Activated T-cell treated with anti-CD3 and anti-CD28 coated beads, Interleukin-2, amount 50 U/mL, for 4 hours (primary cell): ENCODE measurements at places on chromosomes 1 and 21. TPM values are rescaled to one million over a fixed set of nuclear protein-coding genes. Genes with fewer than 3 reads are reported as not detected.

The VASH2 gene
- 0.58 TPM for total RNA-seq

The SPRR2E gene
- not detected for total RNA-seq

The ATP6V0B gene
- 210 TPM for total RNA-seq

The C1orf210 gene
- not detected for total RNA-seq

The BECN2 gene
- not detected for total RNA-seq

The GCSAML gene
- total RNA-seq: 0.05 TPM

The IRF2BP2 gene
- 69.3 TPM for total RNA-seq

The FCMR gene
- 41.7 TPM for total RNA-seq

- no peak for DNase-seq
Measured at GRCh38 chr1:38092256-38092655, 45.7 kb upstream of the POU3F1 start.

DNA sequence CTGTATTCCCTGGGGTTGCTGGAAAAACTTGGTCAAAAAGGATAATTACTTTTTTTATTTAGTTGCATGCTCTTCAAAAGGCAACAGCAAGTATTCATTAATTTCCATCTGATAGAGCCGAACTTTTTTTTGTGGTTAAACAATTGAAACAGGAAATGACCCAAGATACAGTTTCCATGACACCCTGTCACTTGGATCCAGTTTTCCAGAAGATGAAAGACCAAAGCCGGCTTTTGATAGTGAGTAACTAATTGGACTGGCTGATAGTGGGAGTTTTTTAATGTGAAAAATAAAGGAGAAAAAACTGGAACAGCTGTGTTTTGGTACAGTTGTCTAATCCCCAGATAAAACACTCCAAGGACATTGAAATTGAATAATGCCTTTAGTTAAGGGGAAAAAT lies 33.0 kb downstream of the CACHD1 start:
- DNase-seq: no peak

- no peak for DNase-seq
Measured at GRCh38 chr1:84771895-84772294, 81.6 kb upstream of the SSX2IP start.

GRCh38 chr1:7422081-7422480 lies 349.0 kb upstream of the VAMP3 start:
- no peak for DNase-seq

- DNase-seq: no peak
Measured at GRCh38 chr21:46482846-46483231, 24.1 kb downstream of the DIP2A start.

DNA sequence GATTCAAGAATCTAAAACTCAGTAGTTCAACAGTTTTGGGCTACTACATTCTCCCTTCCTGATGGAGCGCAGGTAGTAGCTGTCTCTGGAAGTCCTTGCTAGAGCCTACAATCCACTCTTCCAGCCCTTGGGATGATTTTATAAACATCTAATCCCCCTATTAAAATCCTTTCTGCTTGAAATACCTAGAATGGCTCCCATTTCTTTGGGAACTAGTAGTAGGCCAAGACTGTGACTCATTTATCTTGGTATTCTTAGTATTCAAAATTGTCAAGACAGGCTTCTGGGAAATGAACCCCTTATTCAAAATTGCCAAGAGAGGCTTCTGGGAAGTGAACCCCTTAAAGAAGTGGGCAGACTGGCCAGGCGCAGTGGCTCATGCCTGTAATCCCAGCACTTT lies 142.5 kb upstream of the FGGY start:
- no peak for DNase-seq

- no peak for DNase-seq
Measured at GRCh38 chr1:246428542-246429308, 78.4 kb downstream of the SMYD3 start.

GRCh38 chr21:45507523-45507875 lies 34.7 kb downstream of the SLC19A1 start:
- no peak for DNase-seq

- no peak for DNase-seq
Measured at GRCh38 chr1:203842559-203842876, 18.9 kb upstream of the SNRPE start.

- DNase-seq: no peak
Measured at GRCh38 chr1:22509815-22510214, 53.5 kb upstream of the EPHA8 start.

DNA sequence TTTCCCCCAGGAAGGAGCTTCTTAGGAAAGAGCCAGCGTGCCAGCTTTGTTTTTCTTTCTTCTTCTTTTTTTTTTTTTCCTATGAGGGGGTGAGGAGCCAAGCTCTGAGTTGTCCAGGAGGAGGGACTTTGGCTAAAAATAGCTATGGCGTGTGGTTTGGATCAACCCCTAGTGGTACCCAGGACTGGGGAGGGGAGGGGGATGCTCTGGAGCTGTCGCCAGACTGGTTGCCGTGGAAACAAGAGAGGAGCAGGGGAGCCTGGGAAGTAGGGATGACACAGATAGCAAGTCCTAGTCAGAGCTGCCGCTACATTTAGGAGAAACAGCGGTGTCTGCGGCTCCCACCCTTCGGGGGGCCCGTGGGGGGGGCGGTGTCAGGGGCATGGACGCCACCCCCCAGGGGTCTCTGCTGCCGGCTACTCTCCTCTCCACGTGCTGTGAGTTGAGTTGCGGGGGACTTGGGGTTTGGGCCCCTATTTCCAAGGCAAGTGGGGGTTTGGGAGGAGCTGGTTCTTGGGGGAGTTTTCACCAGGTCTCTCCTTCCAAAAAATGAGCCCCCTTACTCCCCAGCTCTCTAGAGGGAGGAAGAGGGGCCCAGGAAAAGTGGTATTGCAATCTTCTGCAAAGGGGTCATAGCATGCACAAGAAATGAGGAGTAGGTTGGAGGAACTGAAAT lies at the start of gene KCNJ9:
KCNJ9 (plus strand) TSS at position 278 of the 676 bp plus-strand sequence. CDS start 2,493 bp downstream, outside the sequence.
- DNase-seq: no peak

GRCh38 chr21:33203371-33203724 lies 26.4 kb upstream of the IFNAR2 start:
- DNase-seq: no peak

- no peak for DNase-seq
Measured at GRCh38 chr1:23200883-23201282, 16.4 kb downstream of the HTR1D start.

DNA sequence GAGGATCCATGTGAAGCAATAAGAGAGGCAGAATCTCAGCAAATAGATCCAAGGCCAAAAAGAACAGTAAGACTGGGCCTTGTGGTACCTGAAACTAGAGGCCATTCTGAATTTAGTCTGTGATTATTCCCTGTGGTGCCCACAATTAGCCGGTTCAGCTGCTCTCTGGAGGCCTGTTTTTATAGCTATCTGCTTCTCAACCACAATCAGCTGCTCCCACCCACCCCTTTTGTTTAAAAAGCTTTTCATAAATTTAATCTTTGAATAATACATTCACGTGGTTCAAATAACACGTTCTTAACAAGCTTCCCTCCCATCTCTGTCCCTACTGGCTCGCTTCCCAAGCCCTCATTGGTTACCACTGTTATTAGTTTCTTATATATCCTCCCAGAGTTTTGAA lies 18.0 kb downstream of the UBE2T start:
- DNase-seq: no peak

- DNase-seq: no peak
Measured at GRCh38 chr1:180243517-180244221, 13.6 kb downstream of the LHX4 start.

DNA sequence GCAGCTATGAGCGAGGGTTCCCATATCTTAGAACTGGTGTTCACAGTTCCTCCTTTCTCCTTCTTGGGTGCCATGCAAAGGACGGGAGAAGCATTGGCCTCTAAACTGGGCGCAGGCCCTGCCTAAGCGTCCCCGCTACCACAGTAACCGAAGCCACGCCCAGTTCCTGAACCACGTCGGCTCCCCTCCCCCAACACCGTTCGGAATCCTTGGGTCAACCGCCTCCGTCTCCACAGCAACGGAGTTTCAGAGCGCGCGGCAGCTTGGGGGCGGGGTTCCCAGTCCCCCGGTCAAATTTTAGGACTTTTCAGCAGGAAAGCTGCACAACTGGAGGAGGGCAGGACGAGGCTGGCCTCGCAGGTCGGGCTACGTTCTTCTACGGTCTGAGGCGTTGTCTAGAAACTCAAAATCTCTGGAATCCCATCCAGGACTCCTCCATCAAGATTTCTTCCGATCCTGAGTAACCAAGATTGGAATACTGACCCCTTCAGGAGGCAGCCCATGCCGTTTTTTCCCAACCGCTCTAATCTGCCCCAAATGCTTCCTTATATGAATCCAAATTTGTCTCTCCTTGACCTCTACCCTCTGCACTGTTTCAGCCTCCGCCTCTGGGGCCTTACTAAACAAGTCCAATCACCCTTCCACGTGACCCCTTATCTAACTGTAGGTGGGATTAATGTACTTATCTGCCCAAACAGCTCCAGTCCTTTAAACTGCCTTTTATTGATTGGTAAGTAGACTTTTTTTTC lies at the start of gene SPAG17:
SPAG17 (minus strand) TSS at position 145 of the 749 bp plus-strand sequence; CDS start at position 74, 71 bp downstream.
- no peak for DNase-seq

DNA sequence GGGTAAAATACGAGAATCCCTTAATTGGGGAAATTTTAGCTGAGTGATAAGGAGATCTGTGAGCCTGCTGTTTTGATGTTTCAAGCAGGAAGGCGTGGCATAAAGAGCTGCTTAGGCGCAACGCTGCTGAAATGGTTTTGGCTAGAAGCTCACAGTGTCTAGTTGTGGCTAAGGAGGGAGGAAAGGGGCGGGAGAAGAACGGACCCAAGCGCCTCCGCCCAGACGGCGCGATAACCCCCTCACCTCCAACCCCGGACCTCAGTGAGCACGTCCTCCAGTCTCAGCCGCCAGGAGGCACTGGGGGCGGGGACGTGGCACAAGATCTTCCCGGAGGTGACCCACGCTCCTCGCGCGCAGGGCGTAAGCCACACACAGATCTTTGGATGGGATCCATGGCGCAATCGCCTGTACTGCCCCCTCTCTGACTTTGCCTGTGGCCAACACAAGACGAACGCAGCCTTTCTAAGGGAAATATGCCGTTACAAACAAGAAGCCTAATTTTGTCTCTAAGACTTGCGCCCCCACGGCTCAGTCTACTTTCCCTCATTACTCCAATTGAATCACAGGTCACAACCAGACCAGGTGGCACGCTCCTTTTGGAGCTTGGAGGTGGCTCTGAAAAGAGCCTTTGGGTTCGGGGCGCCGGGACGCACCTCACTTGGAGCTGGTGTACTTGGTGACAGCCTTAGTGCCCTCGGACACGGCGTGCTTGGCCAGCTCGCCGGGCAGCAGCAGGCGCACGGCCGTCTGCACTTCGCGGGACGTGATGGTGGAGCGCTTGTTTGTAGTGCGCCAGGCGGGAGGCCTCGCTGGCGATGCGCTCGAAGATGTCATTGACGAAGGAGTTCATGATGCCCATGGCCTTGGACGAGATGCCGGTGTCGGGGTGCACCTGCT lies 23.4 kb upstream of the RNF187 start:
- DNase-seq: no peak

GRCh38 chr1:119147661-119148090 lies 7.2 kb upstream of the WARS2 start:
- no peak for DNase-seq

- peak; percentile 60 for DNase-seq
Measured at GRCh38 chr1:31762726-31763670, 1.1 kb downstream of the ADGRB2 start.

DNA sequence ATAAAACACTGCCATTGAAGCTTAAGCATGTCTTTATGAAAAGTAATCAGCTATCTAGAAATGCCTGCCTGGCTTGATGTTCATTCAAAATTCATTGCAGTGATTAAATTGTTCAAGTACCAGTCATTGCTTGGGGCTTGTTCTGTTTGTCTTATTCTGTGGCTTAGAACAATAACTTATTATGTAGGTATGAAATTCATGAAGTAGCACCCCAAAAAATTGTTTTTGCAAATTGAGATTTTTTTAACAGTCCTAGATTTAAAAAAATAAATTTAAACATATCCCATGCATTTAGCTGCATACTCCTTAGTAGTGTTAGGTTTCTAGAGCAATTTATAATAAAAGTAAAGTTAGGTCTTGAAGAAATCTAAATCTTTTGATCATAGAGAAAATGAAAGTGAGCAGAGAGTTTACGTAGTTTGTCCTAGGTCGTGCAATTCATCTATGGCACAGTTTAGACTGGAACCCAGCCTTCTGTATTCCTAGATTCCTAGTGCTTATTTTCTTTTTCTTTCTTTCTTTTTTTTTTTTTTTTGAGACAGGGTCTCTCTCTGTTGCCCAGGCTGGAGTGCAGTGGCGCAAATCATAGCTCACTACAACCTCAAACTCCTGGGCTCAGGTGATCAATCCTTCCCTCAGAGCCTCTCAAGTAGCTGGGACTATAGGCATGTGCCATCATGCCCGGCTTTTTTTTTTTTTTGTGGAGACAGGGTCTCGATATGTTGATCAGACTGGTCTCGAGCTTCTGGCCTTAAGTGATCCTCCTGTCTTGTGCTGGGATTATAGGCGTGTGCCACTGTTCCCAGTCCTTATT lies 9.3 kb downstream of the MIER1 start:
- DNase-seq: no peak

DNA sequence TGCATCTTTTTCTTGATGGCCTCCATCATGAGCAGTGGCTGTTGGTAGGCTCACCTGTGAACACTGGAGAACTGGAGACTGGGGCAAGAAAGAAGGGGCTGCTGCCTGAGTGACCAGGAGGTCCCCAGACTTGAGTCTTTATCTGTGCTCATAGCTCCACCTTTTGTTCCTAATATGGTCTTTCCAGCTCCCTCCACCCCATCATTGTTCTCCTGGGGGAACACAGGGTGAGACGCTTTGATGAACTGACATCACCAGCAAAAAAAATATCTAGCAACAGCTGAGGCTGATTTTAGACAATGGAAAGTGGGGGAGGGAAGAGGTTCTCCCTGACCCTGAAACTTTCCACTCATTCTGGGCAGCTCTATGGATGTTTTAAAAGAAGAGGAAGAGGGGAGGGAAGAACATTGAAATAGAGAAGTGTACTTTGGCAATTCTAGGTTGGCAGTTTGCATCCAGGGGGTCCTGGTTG lies at the start of gene TPM3:
TPM3 (minus strand) TSS at position 111 of the 472 bp plus-strand sequence; CDS start at position 29, 82 bp downstream.
- no peak for DNase-seq

- no peak for DNase-seq
Measured at GRCh38 chr21:42760951-42761751, 107.7 kb downstream of the PDE9A start.

GRCh38 chr1:222588135-222588534 lies 1.6 kb downstream of the TAF1A start:
- DNase-seq: no peak

GRCh38 chr1:151318975-151319374 lies 8.2 kb downstream of the PI4KB start:
- no peak for DNase-seq

DNA sequence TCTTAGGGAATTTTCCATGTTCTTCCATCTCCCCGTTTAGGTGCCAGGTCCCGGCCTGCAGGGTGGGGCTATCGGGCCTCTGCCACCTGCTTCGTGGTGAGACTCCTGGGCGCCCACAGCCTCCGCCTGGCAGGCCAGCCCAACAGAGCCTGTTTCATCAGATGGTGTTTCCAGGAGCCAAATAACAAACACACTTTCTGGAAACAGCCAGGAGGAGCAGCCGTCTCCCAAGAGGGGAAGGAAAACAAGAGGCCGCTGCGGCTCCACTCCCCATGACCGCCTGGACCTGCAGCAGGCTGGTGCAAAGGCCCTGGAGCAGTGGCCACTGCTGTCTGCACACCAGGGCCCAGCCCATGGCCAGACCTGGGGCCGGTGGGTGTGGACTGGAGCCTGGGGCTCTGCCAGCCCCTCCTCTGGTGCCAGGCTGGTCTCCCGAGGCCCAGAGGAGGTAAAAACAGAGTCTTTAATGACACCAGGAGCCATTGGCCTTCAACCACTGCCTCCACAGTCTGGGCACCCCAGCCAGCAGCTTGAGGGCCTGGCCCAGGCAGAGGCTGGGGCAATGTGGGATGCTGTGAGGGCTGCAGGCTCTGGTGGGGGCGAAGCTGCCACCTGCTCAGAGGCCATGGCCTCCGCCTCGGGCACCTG lies 55.0 kb downstream of the SLX9 start:
- DNase-seq: no peak
